ENCODE measurements at places on chromosomes 11 and 22.

- no peak for DNase-seq
Measured at GRCh38 chr11:69644071-69644961, 3.4 kb downstream of the CCND1 start.

DNA sequence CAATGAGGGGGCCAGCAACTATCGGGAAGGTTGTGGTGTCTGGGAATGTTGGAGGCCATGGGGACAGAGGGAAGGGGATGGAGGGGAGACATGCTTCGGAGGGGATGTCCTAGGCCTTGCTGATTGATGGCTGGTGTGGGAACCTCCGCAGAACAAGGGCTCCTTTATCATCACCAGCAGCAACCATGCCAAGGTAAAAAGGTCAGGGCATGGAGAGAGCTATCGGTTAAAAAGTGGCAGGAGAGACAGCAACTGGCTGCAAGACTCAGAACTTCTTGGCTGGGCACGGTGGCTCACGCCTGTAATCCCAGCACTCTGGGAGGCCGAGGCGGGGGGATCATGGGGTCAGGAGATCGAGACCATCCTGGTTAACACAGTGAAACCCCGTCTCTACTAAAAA is 3.0 kb downstream of the GSTT4 start:
- DNase-seq: no peak

GRCh38 chr11:122275508-122275907 is 159.5 kb upstream of the BLID start:
- no peak for DNase-seq

GRCh38 chr11:116885951-116886655 is 48.7 kb upstream of the APOA1 start:
- DNase-seq: no peak

DNA sequence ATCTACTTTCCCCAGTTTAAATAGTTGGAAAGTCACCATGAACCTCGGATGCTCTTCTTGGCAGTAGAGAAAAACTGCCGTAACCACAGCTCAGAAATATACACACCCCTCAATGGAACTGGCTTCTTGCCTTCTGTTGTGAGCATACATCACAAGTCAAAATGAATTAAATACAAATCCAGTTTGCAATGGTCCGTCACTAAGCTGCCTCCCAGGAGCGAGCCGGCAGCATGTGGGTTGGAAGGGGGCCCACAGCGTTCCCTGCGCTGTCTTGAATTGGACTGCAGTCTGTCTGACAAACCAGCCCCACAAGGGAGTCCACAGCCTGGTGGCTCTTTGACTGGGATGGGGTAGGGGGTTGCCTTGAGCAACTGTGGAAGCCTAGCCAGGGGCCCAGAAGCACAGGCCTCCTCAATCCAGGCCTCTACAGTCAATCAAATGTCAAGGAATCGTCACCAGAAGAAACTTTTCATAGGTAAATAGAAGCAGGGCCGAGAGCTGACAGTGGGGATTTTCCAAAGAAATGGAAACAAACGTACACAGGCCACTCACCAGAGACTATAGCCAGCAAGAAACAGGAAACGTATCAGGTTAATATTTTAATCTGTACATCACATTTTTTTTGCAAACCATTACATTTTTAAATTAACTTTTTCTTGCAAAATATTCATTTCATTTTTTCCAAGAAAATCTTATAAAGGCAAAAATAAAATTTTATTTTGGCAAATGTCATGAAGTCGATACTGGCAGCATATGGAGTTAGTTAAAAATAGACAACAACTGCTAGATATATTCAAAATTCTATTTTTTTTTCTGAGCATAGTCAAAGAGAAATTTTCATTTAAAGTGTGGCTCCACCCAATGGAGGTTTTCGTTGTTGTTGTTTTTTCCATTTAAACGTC is 38.5 kb downstream of the C11orf58 start:
- no peak for DNase-seq

- no peak for DNase-seq
Measured at GRCh38 chr11:45739866-45740265, 65.1 kb upstream of the SLC35C1 start.

GRCh38 chr11:74417379-74417804 is 19.2 kb upstream of the PGM2L1 start:
- no peak for DNase-seq

DNA sequence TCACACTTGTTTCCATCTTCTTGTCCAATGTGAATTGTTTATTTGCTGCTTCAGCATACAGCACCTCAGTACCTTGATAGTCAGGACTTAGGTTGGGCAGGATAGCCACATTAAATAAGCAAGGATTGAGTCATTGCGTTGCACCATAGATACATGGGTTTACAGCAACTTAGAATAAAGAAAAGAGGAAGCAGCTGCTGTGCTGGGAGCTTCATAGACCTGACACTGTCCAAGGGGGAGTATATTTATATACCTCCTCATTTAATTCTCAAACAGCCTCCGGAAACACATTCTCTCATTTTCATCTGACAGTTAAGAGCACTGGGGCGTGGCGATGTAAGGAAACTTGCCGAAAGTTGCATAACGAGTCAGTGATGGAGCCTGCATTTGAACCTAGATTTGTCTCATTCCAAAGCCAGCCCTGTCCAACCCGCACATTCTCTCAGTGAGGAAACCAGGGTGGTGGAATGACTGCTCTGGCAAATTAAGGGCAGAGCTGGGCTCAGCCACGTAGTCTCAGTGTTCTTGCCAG is 42.2 kb downstream of the UBASH3B start:
- no peak for DNase-seq

DNA sequence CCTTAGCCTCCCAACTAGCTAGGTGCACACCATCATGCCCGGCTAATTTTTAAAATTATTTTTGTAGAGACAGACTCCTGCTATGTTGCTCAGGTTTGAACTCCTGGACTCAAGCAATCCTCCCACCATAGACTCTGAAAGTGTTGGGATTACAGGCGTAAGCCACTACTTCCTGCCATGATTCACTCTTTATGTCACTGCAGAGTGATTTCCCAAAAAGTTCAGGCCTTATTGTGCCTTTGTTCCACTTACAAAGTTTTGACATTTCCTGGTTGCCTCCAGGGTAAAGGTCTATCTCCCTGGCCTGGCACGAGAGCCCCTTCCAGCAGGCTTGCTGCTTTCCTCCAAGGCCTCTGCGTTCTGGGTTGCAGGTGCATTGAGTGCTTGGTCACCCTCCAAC is 44.6 kb upstream of the RIC3 start:
- DNase-seq: no peak

- DNase-seq: no peak
Measured at GRCh38 chr11:64136765-64137441, 29.0 kb downstream of the MACROD1 start.

GRCh38 chr11:65095427-65095826 is 587 bp upstream of the VPS51 start:
- DNase-seq: no peak

DNA sequence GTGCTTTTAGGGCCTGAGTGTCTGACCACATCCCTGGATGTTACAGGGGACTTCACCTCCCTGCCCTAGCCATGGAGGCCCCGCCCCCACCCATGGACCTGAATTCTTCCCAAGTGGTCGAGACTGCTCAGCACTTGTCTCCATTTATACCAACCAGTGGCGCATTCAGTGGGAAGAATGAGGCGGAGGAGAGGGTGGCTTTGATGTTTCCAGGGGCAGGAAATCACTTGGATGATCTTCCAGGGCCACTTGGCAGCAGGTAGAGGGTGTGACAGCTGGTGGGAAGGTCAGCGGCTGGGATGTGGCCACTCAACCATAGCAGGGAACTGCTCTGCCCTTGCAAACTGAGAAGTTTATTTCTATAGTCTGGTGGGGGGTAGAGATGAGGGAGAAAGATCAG is 155.1 kb upstream of the BLID start:
- no peak for DNase-seq

GRCh38 chr11:20075627-20076026 is 84.6 kb downstream of the DBX1 start:
- no peak for DNase-seq

GRCh38 chr11:46363455-46364005 is 16.3 kb downstream of the DGKZ start:
- DNase-seq: no peak

All from iPS DF 19.7 (cell line).